Activated CD4-positive, CD25-positive, alpha-beta regulatory T cell treated with anti-CD3 and anti-CD28 coated beads, Interleukin-2, amount 50 U/mL, for 72 hours (primary cell): ENCODE measurements at places on chromosomes 2 and 18.

DNA sequence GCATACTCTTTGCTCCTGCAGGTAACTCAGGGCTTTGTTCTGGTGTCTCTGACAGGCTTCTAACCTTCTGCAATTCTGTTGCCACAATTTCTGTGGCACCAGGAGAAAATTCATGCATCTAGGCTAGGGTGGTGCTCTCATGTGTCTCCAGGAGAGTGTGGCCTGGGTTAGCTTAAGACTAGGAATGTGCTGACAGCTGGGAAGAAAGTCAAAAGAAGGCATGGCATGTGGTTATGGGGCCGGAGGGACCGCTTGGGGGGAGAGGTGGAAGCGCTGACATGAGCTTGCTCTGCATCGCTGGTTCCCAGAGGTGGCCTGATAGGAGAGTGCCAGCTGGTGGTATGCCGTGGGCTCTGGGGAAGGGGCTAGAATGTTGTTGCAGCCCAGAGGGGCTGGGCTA is 173.3 kb upstream of the TNP1 start:
- no peak for DNase-seq

GRCh38 chr2:101080211-101081068 is 70.7 kb downstream of the TBC1D8 start:
- DNase-seq = no peak

DNA sequence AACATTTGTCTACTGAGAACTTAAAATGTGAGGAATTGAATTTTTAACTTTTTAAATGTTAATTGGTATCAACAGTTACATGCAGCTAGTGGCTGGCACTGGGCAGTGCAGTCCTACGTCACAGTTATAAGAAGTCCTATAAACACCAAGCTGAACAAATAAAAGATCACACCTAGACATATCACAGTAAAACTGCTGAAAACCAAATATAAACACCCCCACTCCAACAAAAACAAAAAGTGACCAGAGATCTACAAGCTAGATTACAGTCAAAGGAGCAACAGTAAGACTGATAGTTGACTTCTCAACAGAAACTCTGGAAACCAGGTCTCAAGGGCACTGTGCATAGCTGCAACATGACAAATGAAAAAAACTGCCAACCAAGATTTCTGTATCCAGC is 19.4 kb downstream of the TLK1 start:
- DNase-seq = no peak

GRCh38 chr2:237244976-237245646 is 159.4 kb downstream of the COPS8 start:
- DNase-seq = no peak

DNA sequence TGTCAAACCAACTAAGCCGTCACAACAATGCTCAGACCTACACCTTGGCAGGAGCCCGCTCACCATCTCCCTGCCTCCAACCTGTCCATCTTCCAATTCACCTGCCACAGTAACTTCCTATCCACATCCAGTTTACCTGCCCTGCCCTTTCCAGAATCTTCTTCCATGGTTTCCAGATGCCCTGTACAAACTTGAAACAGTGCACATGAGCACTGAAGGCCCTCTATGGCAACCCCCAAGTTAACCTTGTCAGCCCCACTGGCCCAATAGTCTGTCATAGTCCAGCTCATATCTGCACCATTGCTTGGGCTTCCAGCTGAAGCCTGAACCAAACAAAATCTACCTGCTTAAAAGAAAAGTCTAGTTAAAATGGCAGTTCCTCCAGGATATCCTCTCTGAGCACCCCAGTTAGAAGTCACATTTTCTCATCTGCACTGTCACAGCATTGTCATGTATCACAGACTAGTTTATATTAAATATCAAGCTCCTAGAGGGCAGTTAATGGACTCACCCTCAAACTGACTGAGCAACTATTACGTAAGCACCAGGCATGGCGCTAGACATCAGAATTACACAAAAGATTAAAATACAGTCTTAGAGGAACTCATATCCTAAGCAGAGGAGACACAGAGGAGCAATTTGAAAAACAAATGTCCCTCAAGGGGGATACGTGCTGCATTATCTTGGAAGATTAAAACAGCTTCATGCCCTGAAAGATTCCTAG is 11.6 kb downstream of the NFE2L2 start:
- DNase-seq = no peak

DNA sequence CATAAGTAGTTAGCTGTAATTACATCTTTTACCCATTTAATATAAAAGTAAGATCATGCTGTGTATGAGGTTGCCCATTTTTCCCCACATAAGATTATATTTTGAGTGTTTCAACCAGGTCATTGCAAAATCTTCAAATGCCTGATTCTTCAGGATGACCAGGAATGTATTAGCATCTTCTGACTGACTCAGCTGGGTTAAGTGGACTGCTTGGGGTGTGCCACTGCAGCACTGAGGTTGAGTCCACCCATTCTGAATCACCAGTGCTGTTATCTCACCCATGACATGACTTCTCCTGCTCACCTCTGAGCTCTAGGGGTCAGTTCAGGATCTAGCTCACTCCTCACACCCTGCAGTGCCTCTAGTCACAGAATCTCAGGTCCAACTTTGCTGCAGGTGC is 576.7 kb upstream of the ZEB2 start:
- DNase-seq = no peak

- DNase-seq = peak; percentile 76
These were observed 207.9 kb downstream of the ARL4C start for GRCh38 chr2:234288974-234289455.

GRCh38 chr2:40332191-40332826 is 119.6 kb downstream of the SLC8A1 start:
- DNase-seq = no peak

GRCh38 chr2:197883354-197884032 is 79.1 kb downstream of the PLCL1 start:
- DNase-seq = no peak

DNA sequence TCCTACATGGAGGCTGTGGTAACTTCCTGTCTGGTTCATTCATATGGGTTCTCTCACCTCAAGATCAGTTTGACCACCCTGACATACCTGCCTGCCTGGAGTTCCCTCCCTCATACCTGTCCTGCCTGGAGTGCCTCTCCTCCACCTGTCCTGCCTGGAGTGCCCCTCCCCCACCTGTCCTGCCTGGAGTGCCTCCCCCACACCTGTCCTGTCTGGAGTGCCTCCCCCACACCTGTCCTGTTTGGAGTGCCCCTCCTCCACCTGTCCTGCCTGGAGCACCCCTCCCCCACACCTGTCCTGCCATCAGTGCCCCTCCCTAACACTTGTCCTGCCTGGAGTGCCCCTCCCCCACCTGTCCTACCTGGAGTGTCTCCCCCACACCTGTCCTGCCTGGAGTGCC is 461.9 kb downstream of the PTPRM start:
- no peak for DNase-seq

- peak; percentile 65 for DNase-seq
These were observed 68.5 kb upstream of the STK17B start for GRCh38 chr2:196239622-196240587.

DNA sequence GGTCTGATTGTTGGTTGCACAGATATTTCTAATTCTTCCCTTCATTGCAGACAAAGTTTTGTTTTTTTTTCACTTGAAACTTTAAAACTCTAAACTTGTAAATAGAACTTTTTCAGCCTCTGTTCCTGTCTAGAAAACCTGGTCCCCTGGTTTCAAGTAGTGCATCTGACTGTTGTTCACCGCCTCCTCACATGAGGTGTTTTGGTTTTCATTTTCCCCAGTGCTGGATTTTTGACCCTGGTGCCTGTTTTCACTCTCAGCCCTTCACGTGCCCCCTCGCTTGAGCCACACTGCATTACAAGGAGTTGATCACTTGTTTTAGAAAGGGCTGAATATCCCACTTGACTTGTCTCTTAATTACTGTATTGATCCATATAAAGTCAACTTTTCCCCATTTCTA is 100.1 kb downstream of the TMEM185B start:
- DNase-seq = no peak

GRCh38 chr18:50312296-50313030 is 25.0 kb upstream of the CXXC1 start:
- DNase-seq = no peak

DNA sequence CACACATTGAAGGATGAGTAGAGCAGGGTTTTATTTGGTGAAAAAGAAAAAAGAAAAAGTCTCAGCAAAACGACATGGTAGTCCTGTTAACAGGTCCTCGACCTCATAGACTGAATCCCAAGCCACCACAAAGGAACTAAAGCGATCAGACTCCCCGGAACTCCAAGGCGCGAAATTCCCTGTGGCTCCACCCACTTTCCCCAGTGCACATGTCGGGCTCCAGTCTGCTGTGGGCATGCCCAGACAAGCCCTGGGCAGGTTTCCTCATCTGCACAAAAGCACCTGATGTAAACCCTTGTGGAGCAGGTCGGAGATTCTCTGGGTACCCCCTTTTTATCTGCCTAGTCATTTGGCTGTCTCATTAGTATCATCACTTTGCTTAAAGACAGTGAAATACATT is 170.7 kb upstream of the FSIP2 start:
- no peak for DNase-seq

GRCh38 chr18:30486856-30487255 is 555.7 kb downstream of the DSC3 start:
- DNase-seq = no peak

DNA sequence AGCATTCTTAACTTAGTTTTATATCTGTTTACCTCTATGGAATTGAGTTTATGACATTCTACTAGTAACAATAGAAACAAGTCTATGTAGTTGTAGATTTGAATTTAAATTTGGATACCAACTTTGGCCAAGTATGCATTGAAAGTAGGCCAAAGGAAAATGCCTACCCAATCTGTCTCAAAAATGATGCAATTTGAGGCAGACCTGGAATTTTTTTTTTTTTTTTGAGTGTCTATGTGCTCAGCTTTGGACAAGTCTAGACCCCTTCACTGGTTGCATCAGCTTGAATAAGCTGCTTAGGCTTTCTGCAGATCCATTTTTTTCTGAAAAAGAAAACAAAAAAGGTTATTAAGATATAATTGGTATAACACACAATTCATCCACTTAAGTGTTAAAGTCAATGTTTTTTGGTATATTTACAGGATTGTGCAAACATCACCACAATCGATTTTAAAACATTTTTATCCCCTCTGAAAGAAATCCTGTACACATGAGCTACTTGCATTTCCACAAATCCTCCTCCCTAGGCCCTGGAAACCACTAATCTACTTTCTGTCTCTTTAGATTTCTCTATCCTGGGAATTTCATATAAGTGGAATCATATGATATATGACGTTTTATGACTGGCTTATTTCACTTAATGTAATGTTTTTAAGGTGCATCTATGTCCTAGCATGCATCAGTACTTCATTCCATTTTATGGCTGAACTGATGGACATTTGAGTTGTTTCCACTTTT is 185.1 kb upstream of the CCDC68 start:
- no peak for DNase-seq

- DNase-seq = no peak
These were observed 36.3 kb downstream of the BMP10 start for GRCh38 chr2:68834737-68835376.

- no peak for DNase-seq
These were observed 128.5 kb upstream of the LGALSL start for GRCh38 chr2:64325477-64325851.

GRCh38 chr2:162473986-162474385 is 130.1 kb downstream of the GCA start:
- no peak for DNase-seq

DNA sequence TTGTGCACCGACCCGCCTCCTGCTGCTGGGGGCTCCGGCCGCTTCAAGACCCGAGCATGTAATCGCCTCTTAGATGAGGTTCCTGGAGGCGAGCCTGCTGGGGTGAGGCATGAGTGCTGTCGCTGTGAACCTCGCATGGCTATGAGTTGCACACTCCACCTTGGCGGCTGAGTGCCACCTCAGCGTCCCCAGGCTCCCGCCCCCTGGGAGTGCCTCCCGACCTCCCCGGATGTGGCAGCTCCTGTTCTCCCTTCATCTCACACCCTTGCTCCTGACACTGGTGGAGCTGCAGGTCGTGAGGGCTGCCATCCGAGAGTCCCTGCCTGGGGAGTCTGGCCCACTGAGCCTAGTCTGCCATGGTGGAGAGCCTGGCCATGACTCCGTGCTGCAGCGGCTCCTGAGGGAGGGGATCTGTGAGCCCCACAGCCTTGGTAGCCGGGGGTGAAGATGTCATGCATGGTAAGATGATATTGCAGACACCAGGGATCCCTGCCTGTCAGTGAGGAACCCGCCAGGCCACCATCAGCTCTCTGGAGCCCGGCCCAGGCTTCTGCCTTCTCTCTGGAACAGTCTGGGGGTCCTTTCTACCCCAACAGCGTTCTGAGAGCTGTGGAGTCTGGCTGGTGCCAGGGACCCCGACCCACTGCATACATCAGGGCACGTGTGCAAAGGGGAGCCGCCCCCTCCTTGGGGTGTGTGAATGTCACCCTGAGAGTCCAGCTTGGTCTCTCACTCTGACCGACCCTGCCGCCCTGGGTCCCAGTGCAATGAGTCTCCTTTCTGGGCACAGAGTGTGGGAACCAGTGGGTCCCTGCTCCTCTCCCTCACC is 61.6 kb upstream of the HS6ST1 start:
- peak; percentile 21 for DNase-seq

DNA sequence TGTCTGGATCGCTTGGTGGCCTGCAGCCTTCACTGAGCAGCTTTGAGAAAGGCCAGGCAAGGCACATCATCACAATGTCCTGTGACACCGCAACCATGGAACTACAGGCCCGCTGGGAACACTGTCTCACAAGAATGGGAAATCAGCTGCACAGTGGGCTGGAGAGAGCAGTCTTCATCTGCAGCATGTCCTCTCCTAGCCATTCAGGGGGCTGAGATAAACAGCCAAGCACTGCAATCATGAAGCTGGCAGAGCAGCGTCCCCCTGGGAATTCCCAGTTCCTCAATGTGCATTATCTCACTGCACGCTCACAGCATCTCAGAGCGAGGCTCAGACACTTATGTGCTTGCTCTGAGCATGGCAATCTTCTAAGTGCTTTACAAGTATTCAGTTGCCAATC is 1.9 kb downstream of the CMPK2 start:
- DNase-seq = no peak

- DNase-seq = no peak
These were observed 4.7 kb upstream of the WNT6 start for GRCh38 chr2:218854860-218855259.
